ENCODE measurements at places on chromosomes 7 and 10.
A peak's percentile ranks its signal among the peaks of the same experiment; 100 is the strongest.

GRCh38 chr7:79673421-79673820, 220.0 kb upstream of the MAGI2 start:
- no peak for DNase-seq

DNA sequence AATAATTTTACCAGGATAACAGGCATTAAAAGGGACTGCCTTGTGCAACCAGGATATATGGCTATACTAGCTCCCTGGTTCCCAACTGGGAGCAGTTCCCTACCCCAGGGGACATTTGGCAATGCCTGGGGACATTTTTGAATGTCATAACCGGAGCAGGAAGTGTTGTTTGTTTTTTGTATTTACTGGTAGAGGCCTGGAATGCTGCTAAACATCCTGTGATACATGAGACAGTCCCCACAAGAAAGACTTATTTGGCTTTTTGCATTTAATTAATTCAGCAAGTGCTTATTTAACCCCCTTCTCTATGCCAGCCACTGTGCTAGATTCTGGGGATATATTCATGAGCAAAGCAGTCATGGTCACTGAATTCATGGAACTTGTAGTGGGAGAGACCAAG, 181.2 kb downstream of the BBS9 start:
- DNase-seq = no peak

- no peak for DNase-seq
These were observed 276.9 kb downstream of the RPS24 start for GRCh38 chr10:78310481-78311080.

- DNase-seq = no peak
These were observed 370.6 kb upstream of the IGFBP3 start for GRCh38 chr7:46291601-46292150.

GRCh38 chr10:22723783-22724182, 9.4 kb upstream of the PIP4K2A start:
- no peak for DNase-seq

GRCh38 chr10:74189999-74190421, 39.0 kb downstream of the ADK start:
- no peak for DNase-seq

- no peak for DNase-seq
These were observed 114.3 kb downstream of the LYZL1 start for GRCh38 chr10:29403208-29403607.

- DNase-seq = no peak
These were observed 6.3 kb upstream of the NSMCE4A start for GRCh38 chr10:121981346-121981745.

- no peak for DNase-seq
These were observed 2.1 kb upstream of the PRXL2A start for GRCh38 chr10:80406204-80406603.

GRCh38 chr7:101239191-101239950, 1.8 kb upstream of the CLDN15 start:
- DNase-seq = no peak

DNA sequence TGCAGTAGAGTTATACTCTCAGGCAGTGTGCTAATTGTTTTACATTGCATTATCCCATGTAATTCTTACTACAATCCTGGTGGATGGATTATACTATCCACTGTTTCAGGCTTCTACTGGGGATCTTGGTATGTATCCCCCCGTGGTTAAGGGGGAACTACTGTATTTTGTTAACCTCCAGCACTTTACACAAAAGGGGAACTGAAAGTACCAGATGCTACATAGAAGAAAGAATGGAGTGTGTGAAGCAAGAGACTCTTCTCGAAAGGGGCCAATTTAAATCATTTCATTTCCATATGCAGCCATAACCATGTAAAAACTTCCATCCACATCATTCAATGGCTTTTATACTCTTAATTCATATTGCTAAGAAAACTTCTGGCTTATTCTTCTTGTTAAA, 69.4 kb downstream of the C1GALT1 start:
- DNase-seq = no peak

DNA sequence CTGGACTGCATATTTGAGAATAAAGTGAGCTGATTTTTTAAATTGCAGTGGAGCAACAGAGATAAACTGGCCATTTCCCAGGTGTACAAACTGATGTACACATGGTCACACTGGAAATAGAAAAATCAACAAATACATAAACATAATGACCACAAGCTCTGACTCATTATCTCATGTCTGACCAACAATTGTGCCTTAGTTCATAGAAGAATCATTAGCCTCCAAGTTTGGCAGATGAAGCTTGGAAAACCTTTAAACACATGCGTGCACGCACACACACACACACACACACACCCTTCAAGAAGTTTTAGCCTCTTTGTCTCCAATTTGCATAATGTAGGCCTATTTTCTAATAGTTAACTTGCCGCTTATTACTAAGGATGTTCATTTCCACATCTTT, 308.9 kb upstream of the POM121L12 start:
- no peak for DNase-seq

DNA sequence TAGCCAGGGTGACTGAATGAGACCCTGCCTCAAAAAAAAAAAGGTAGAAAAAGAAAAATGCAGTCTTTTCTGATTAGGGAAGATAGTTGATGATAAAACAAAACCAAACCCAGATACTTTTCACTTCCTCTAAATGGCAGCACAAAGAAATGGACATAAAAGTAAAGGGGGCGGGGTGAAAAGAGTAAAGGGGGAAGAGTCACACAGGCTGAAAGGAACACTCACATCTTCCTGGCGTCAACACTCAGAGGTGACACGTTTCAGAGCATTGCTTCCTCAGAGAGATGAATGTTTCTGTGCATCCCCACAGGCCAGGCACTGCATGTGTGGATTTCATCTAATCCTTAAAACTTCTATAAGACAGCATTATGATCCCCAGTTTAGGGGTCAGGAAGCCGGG, 81.2 kb downstream of the HIPK2 start:
- DNase-seq = no peak

- peak; percentile 16 for DNase-seq
These were observed 712.1 kb downstream of the PHTF2 start for GRCh38 chr7:78510580-78511188.

DNA sequence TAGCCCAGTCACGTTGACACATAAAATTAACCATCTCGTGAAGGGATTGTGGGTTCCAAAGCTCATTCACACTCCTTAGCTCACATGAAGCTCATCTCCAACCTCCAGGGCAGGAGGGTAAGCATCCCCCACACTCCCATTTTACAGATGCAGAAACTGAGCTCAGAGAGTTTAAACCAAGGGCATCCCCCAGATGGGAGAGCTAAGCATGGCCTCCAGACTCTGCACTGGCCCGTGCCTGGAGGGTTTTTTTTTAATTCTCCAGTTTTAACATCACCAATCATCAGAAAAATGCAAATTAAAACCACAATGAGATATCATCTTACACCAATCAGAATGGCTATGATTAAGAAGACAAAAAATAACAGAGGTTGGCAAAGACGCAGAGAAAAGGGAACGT, 53.3 kb upstream of the TCF7L2 start:
- DNase-seq = no peak

DNA sequence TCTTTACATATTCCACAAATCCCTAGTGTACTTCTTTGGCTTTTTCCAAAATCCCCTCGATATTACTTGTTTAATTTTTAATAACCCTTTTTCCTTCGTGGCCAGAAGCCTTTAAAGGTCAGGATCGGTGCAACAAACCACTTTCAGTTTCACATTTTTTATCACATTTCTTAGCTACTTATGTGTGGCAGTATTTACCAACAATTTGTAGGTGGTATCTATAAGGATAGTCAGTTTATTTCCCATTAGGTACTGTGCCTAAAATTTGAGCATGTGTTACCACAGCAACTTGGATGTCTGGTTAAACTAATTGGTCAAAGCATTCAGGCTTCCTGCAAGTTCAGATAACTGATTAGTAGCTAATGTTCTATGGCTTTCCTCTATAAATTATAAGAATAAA, 104.9 kb downstream of the CDK14 start:
- DNase-seq = no peak

DNA sequence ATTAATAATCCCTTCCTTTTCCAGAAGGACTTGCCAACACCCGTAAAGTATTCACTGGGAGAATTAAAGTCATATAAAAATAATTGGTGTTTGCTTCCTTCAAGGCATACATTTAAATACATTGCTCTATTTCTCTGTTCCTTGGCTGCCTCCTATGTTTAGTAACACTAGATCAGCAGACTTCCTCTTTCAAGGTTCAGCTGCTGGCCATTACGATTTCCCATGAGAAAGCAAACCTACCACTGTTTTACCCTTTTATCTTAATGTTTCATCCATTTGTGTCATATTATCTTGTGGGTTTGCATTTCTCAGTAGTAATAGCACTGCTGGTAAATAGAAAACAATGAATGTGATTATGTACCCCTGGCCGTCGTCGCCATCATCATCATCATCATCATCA, 313.8 kb upstream of the BMPER start:
- DNase-seq = no peak

DNA sequence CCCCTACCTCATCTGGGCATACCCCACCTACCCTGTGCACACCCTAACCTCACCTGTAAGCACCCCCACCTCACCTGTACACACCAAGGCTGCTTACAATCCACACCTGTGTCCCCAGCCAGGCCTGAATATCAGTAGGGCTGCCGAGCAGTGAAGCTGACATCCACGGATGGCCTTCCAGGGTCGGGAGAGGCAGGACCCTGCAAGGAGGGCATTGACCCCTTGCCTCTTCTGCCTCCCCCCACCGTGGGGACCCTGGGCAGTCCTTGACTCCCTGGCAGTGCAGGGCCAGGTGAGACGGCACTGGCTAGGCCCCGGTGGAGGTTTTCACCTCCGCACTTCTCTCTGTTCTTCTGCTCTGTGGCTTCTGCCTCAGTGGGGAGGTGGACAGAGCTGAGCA, 37.6 kb upstream of the ELFN1 start:
- DNase-seq = no peak

GRCh38 chr7:141369422-141369821, 181.8 kb upstream of the AGK start:
- DNase-seq = no peak

GRCh38 chr7:130303551-130303950, 10.6 kb downstream of the CPA4 start:
- no peak for DNase-seq

DNA sequence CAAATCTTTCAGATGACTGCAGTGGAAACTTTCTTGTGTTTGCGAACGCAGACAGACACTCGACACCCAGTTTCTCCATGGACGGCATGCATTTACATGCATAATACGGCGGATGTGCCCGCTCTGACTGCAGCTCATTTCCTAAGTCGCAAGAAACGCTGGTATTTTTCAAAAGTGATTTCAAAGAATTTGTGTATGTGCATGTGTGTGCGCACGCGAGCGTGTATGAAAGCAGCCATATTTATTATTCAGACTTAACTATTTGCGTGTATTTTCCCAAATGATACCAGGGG, 436.5 kb upstream of the MGMT start:
- no peak for DNase-seq

DNA sequence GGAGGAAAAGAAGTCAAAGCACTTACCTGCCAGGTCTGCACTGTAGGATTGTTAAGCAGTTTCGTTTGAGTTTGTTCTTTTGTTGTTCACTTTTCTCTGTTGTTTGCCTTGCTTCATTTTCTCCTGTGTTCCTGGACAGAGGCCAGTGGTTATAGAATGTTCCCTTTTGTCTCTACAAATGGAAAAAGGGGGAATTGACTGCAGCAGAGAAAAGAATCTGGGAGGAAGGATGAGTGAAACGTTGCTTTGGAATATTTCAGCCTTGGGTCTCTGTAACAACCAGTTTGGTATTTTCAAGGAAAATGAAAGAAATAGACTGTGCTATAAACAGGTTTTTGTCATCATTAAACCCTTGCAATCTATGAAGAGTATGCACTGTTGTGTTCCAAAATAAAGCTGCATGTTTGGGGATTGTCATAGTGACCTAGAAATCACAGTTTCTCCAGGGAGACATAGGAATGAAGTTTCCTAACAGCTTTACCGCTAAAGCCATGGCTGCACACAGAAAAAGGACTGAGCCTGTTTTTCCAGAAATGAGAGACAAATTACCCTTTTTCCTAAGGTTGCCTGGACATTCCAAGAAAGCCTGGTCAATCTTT, 60.8 kb upstream of the HABP2 start:
- no peak for DNase-seq

- no peak for DNase-seq
These were observed 179.2 kb downstream of the DYNC1I1 start for GRCh38 chr7:95951531-95951930.

- no peak for DNase-seq
These were observed 219.2 kb downstream of the CAMK1D start for GRCh38 chr10:12568391-12569009.

- DNase-seq = no peak
These were observed 364.8 kb downstream of the TNS3 start for GRCh38 chr7:47217086-47217485.

DNA sequence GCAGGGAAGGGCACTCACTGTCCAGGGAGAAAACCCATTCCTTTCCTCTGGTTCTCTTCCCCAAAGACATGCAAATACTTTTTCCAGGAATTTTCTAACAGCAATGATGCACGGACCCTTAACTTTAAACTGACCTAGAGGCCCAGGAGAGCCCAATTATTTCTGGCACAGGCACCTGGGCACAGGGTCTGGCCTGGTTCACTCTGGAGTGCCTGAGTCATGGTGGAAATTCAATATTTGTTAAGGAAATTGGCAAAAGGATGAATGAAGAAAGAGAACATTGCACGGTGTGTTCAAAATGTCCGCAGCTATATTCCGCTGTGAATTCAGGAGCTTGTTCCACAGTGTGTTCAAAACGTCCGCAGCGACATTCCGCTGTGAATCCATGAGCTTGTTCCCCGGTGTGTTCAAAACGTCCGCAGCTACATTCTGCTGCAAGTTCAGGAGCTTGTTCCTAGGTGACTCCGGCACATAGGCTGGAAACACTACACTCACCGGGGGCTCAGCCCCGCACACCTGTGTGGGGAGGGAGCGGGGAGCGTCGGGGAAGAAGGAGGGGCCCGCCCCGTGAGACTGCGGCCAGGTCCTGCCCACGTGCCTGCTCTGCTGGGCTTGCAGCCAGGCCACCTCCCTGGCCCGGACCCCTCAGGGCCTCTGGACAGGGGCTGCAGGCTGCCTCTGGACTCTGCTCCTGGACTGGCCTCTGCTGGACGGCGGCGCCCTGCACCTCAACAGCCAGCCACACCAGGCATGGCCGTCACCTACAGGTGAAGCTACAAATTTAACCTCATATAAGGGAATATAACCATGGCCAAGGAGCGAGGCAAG, 72.0 kb upstream of the FAM20C start:
- DNase-seq = no peak

GRCh38 chr10:48607356-48608278, 2.7 kb upstream of the ARHGAP22 start:
- DNase-seq = no peak

- no peak for DNase-seq
These were observed 11.2 kb downstream of the USP6NL start for GRCh38 chr10:11600280-11600679.

- DNase-seq = no peak
These were observed 1132.3 kb downstream of the XPNPEP1 start for GRCh38 chr10:108791030-108791429.

GRCh38 chr10:16822726-16823360, 5.6 kb upstream of the RSU1 start:
- no peak for DNase-seq

- peak; percentile 12 for DNase-seq
These were observed 22.9 kb upstream of the NANOS1 start for GRCh38 chr10:119006451-119007210.

GRCh38 chr10:75410132-75411005, 8.8 kb upstream of the ZNF503 start:
- no peak for DNase-seq

- no peak for DNase-seq
These were observed 1.5 kb downstream of the PAX2 start for GRCh38 chr10:100746784-100747455.

- DNase-seq = no peak
These were observed 17.0 kb upstream of the GIMAP2 start for GRCh38 chr7:150668472-150668911.

GRCh38 chr10:91682912-91683311, 50.0 kb upstream of the PPP1R3C start:
- DNase-seq = no peak

Measured in SW 1271 (cell line).